ENCODE measurements at places on chromosomes 6 and 20.

DNA sequence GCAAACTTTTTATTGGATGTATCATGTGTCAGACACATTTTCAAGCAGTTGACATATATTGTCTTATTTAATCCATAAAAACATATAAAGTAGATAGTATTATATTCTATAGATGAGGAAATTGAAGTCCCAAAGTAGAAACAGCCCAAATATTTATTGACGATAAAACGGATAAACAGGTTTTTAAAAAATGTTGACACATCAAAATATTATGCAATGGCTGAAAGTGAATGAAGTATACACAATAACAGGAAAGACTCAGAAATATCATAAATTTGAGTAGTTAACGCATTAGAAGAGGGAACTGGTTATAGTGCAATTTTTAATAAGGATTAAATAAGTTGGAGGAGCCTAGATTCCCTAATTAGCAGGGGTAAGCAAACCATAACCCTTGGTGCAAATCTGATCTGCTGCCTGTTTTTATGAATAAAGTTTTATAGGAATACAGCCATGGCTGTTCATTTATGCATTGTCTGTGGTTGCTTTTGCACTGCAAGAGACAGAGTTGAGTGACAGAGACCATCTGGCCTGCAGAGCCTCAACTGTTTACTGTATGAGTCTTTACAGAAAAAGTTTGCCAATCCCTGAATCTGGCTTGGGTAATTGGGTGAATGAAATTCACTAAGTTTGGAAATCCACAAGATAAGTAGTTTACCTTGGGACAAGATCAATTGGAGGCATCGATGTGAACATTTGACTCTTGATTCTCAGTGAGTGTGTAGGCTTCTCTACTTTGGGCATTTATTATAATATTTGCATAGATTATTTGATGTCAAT, 50.6 kb upstream of the EXOC2 start:
- no peak for DNase-seq

DNA sequence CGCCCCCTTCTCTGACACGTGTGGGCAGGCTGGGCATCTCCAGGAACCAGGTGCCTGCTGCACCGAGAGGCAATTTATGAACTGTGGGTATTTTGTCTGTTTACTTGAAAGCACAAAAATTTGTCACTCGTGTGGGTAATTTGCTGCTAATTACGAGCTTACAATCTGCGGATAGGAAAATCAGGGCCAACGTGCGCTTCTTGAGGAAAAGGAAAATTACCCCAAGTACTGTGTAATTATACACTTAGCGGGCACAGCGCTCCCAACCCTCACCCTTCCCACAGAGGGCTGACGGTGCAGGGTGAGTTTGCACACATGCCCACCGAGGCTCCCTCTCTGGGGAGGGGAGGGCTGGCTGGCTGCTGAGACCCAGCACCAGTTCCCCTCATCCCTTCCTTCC, 25.3 kb upstream of the MDGA1 start:
- DNase-seq: no peak

DNA sequence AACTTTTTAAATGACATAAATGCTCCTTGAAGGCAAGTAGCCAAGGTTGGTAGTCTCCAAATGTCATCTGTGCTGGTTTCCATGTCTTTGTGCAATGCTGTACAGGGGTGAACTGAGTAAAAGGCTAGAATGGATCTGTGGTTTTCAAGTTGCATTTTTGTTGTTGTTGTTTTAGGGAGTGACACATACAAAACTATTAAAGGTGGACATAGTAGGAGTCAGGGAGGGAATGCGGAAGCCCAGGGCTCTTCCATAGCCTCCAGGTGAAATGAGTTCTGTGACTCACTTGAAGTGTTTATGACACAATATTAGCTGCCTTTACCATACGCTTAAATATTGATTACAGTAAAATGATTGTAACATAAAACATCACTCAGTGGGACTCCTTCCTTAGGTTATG, 22.5 kb upstream of the QKI start:
- no peak for DNase-seq

GRCh38 chr6:24391208-24391607, 11.5 kb upstream of the MRS2 start:
- no peak for DNase-seq

GRCh38 chr6:48553467-48554189, 442.6 kb upstream of the PTCHD4 start:
- DNase-seq: no peak

DNA sequence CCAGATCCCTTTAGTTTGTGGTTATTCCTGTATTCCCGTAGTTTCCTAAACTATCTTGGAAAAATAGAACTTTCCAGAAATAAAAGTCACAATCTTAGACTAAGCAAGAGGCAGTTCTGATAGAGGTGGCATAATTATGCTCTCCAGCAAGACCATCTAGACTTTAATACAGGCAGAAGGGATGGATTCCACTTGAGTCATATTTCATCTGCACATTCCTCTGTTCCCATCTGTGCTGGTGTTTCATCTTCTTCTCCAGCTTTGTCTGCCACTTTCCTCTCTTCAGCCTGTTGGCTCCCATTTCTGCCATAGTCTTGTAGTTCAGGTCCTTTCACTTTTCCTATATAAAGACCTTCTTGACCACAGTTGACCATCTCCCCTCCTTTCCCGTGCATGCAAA, 102.9 kb downstream of the SOBP start:
- DNase-seq: no peak

DNA sequence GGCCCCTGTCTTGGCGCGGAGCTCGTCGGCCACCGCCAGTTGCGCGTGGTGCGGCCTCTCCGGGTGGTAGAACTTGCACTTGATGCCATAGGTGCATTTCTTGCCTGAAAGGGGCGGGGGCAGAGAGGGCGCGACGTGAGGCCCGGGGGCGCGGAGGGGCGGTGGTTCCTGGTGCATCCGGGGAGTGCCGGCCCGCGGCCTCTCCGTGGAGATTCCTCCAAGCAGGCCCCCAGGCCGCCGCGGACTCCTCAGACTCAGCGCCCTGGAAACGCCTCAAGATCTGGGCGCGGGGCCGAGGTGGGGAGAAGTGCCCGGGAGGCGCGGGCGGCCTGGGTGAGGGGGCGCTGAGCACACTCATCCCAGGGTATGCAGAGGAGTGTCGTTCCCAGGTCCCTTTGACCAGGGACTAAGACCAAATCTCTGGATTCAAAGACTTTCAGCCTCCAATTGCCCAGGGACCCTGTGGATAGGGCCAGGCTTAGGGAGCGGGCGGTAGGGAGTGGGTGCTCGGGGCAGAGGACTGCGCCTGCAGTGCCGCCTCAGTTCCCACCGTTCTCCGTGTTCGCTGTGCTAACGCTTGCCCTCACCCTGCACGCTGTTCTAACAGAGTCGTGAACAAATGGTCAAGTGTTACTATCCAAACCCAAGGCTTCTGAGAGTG, 33.3 kb downstream of the ZC3H12D start:
- DNase-seq: no peak

GRCh38 chr6:85923013-85923430, 280.3 kb upstream of the SYNCRIP start:
- DNase-seq: no peak

GRCh38 chr20:39800111-39800510, 838.0 kb downstream of the DHX35 start:
- no peak for DNase-seq

- DNase-seq: no peak
Observed at GRCh38 chr6:146289816-146290588, 253.6 kb upstream of the RAB32 start.

GRCh38 chr20:36298795-36299339, 7.3 kb upstream of the DLGAP4 start:
- DNase-seq: no peak

DNA sequence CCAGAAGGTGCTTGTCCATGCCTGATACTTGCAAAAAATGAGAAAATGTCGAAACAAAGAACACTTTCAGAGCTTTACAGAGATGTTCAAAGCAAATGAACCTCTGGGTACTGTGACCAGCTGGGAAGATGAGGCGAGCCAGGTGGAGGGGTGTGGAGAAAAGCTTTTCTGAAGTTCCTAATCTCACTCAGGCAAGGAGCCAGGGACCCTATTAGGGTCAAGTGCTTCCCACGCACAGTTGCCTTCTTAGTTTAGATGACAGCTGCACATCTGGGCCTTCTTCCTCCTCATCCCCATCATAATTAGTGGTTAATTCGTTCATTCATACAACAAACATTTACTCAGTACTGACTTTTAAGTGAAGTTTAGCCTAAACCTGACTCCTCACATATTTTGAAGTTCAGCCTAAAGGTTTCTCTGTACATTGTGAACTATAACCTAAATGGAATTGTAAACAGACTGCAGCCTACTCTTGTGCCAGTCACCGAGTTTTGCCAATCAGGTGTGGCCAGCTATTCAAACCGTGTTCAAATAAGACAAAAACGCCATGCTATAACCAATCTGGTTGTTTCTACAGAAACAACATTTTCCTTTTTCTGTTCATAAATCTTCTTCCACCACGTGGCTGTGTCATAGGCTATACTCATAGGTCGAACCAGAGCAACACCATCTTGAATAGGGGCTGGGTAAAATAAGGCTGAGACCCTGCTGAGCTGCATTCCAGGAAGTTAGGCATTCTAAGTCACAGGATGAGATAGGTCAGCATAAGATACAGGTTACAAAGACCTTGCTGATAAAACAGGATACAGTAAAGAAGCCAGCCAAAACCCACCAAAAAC, 19.3 kb upstream of the AHCY start:
- DNase-seq: no peak

DNA sequence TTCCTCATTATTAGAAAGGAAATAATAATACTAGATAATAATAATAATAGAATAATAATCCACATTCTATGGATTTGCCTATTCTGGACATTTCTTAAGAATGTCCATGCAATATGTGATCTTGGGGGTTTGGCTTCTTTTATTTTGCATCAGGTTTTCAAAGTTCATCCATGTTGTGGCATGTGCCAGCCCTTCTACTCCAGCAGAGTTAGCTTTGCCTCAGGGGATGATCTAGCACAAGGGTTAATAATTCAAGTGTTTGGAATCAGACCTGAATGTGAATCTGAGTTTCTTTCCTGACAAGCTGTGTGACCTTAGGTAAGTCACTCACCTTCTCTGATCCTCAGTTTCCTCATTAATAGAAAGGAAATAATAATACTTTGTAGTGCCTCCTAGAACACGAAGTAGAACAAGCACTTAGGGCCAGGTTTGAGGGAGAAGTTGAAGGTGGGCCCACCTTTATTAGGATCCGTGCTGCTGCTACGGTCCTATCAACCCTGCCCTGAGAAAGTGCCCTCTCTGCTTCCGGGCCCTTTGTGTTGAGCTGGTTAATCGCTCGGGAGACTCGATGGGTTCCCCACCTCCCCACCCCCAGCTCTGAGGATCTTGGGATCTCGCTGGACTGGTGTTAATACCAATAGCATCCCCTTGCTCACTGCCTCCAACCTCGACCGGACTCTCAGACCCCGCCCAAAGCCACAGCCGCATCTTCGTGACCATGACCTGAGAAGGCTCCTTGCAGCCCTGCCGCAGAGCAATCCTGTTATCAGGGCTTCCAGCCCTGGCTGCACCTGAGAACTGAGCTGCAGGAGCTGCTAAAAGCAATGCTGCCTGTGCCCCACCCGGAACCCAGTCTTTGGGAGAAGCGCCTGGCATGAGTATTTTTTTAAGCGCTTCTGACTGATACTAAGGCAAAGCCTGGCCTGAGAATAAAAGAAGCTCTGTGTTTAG, 26.9 kb downstream of the RBM38 start:
- DNase-seq: no peak

- DNase-seq: no peak
Observed at GRCh38 chr20:59032713-59033059, 551 bp upstream of the ATP5F1E start.

DNA sequence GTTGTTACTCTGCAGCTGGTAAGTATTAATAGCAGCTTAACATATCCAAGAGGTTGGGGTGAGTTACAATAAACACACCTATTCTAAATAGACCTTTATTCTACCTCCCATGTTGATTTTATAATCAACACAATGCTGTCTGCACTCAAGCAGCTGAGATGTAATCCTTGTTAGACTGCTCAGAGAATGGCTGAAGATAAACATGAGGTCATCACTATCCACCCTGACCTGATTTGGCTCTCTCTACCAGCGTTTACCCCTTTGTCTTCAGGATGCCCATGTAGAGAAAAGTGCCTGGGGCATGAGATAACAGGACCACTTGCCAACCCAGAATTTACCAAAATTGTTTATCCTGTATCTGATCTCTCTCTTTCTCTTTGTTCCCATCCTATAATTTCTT, 220.7 kb upstream of the DEFB112 start:
- DNase-seq: no peak

DNA sequence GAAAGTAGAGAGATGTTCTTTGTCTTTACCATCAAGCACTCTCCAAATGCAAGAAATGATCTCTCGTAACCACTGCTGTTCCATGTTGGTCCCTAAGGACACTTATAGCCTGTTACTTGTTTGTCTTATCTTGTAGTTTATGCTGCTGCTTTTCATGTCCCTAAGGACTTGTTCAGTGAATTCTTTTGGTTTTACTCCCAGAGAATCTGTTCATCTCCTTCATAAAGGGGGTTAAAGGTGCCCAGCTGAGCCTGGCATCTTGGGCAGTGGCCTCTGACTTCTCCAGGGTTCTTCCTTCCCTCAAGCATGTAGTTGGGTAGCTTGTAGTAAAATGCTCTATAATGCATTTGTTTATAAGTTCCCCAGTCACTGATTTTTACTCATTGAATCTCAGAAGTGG, 864 bp upstream of the PKIG start:
- DNase-seq: no peak

- no peak for DNase-seq
Observed at GRCh38 chr20:46085179-46085851, 4.4 kb downstream of the NCOA5 start.

- no peak for DNase-seq
Observed at GRCh38 chr6:35299674-35300073, 2.1 kb downstream of the DEF6 start.

DNA sequence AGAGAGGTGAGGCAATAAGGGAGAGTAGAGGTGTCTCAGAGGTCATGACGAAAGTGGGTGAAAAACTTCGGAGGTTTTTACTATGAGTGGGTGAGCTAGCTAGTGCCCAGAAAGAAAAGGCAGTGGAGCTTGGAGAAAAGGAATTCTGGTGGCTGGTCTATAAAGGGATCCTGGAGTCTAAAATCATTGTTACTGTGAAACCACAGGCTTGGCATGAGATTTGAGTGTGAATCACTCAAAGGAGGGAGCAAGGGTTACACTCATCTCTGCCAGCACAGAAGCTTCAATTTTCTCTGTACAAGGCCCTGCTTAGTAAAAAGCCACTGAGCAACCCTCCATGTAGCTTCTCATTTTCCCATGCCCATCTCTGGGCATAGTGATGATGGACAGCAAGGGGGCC, 47.5 kb downstream of the CD83 start:
- DNase-seq: no peak

- DNase-seq: no peak
Observed at GRCh38 chr6:135358251-135358821, 139.2 kb downstream of the AHI1 start.

GRCh38 chr6:161847628-161848027, 573.8 kb upstream of the AGPAT4 start:
- no peak for DNase-seq

DNA sequence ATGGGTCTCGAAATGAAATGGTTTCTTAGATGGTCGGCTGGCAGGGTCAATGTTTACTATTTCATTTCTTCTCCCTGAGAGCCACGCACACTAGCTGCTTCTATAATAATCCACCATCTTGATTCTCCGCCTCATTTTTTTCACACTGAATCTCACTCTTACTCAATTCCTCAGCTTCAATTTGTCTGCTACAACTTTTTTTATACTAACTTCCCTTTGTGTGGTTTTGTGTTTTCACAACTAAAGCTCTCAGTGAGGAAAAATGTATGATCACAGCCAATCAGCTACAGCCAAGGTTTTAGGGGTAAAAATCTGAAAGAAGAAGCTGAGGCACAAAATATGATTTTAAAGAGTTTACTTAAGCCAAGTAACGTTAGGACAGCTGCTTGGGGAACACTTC, 1309.4 kb downstream of the EPHA7 start:
- DNase-seq: no peak

GRCh38 chr6:145199961-145200360, 535.4 kb downstream of the EPM2A start:
- DNase-seq: no peak

All from ureter (tissue), 1 donor.